ENCODE measurements at places on chromosomes 4 and X.

DNA sequence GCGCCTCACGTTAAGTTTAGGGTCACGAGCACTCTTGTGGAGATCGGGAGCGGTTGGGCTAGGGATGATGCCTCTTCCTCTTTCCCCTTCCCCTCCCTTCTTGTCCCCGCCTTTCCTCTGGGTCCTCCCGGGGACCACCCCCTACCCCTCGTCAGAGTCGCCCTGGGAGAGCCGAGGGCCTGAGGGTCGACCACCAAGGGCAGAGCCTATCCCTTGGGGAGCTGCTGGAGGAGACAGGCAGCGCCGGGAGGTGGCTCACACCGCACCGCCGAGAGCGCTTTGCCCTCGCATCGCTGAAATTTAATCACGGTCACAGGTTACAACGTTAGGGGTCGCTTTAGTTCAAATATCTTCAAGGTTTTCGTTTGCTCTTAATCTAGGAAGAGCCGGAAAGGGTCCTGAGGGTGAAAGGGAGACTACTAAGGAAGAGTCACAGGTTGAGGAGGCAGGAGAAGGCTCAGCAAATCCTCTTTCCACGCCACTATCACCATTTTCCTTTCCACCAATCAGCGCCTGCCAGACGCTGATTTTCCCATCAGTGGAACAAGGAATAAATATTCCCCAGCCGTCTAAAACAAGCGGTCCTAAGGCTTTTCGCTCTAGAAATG, 528 bp upstream of the SNCA start:
- DNase-seq: peak; percentile 56

- no peak for DNase-seq
These were observed 239.4 kb downstream of the LDB2 start for GRCh38 chr4:16659079-16659478.

DNA sequence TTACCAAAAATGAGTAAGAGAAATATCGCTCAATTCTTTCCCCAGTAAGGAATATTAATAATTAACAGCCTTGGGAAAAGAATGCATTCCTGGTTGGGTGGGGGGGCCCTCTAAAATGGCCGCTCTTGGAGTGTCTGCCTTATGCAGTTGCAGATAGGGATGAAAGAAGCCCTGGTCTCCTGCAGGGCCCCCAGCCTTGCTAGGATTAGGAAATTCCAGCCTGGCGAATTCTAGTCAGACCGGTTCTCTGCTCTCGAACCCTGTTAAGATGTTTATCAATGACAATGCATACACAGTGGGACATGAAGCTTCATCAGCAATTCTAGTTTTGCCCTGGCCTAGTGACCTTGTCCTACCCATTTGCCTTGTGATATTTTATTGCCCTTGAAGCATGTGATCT, 1047.7 kb upstream of the GRID2 start:
- DNase-seq: no peak

DNA sequence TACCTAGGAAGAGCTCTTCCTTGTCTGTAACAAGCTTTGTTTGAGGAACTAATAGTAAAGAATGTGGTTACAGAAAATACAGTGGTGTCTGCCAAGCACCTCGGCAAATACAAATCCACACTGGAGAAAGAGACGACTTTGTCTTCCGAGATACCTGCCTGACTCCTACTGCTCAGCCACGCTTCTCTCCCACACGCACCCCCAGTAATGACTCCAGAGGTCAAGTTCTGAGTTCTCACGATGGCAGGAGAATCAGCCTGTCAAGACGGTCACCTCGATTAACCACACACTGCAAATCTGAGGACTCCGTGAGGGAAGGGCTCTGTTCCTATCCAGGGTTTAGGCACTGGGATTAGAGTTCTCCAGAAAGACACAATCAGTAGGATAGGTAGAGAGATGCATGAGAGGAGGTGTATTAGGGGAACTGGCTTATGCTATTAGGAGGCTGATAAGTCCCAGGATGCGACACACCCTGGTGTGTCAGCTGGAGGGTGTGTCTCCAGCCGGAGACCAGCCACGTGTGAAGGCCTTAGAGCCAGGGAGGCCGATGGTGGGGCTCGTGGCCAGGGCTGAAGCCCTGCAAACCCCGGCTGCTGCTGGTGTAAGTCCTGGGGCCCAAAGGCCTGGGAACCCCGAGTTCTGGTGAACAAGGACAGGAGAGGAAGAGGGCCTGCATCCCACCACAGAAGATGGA, 8.4 kb upstream of the TRIML2 start:
- no peak for DNase-seq

DNA sequence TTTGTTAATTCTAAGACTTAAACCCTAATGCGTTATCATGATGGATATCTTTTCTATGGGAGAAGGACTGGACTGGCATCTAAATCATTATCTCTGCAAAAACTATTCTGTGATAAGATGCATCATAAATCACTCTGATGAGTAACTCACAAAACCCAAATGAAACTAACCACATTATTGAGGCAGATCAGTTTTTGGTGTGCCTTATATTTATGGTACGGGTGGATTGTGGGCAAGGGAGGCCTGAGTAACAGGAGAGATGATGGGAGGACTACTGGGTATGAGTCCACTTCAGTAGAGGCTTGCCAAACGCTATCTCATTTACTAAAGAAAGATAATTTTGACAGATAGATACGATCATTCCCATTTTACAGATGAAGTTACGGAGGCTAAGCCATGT, 66.4 kb upstream of the GUCY1A1 start:
- DNase-seq: no peak

DNA sequence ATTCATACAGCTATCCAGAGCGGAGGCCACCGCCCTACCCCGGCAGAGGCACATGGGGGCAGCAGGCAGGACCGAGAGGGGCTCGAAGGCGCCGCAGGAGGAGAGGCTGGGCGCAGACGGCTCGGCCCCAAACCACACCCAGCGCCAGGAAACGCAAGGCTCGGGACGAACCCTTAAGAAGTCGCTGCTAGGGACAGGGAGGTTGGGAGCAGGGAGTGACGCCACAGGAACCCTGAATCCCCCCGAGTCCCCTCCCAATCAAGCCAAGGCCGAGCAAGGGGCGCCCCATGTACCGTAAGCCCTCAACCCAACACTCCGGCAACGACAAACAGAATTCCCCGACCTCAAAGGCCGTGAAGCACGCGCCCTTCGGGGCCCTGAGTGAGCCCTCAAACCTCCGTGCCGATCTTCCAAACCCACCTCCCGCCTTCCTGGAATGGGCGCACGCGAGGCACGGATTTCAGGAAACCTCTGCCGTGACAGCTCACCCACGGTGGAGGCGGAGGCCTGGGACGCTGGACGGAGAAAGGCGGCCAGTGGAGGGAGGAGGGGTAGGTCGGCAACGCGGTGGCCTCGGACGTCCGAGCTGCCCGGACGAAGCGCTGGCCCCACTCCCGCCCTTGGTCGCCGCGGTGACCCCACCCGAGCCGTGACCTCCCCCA, 1.8 kb downstream of the ZFYVE28 start:
- no peak for DNase-seq

- no peak for DNase-seq
These were observed 281.5 kb upstream of the DKK2 start for GRCh38 chr4:107317611-107318010.

GRCh38 chr4:92529510-92529909, 225.7 kb downstream of the GRID2 start:
- DNase-seq: no peak

GRCh38 chrX:123801901-123802300, 58.0 kb upstream of the XIAP start:
- no peak for DNase-seq

- no peak for DNase-seq
These were observed 7.2 kb downstream of the HTR2C start for GRCh38 chrX:114591121-114591520.

DNA sequence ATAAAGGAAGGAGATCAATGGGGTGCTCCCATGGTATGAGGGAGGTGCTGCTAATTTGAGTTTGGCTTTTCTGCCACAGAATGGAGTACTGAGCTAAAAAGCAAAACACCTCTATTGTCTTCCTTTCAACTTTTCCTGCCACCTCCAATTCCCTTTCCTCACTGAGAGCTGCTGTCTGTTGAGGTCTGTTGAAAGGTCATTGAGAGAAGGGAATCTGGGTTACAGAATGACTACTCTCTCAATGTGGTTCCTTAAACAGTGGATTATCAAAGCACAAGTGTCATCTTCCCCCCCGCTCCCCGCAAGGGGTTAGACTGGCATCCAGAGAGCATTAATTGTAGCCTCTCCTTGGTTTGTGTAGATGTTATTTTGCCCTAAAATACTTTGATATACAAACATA, 10.7 kb downstream of the USP9X start:
- DNase-seq: no peak

DNA sequence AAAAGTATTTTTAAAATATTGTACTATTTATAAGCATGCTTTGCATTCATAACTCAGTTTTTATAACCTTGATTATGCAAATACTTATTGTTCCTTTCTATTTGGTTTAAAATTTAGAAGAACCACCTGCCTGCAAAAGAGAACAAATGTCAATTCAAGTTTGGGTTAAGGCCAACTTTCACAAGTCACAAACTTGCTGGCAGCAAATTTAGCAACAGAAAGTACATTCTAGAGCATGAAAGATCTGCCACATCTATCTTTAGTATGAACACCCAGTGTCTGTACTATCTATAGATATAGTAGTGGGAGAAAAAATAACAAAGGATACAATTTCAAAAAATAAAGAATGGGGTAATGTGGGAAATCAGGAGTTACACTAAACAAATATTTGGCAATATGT, 1014.2 kb downstream of the C4orf33 start:
- no peak for DNase-seq

GRCh38 chrX:14496674-14497073, 32.7 kb upstream of the GLRA2 start:
- DNase-seq: no peak

- DNase-seq: no peak
These were observed 180.8 kb upstream of the ANXA3 start for GRCh38 chr4:78370631-78371372.

DNA sequence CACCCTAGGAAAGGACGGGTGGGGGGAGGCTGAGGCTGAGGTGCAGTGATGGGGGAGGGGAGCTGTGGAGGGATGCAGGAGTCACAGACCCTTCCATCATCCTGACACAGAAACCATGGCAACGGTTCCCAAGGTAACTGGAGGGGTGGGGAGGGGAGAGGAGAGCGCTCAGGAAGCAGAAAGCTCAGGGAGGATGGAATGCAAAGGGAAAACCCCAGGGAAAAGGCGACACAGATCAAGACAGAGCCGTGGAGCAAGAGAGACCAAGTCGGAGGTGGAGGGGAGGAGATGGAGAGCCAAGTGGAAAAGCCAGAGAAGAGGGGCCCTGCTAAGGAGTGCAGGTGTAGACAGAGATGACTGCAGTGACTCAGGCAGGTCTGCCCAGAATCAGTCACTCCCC, 14.5 kb downstream of the L1CAM start:
- DNase-seq: no peak

- DNase-seq: no peak
These were observed 1.6 kb downstream of the HTRA3 start for GRCh38 chr4:8270912-8271815.

DNA sequence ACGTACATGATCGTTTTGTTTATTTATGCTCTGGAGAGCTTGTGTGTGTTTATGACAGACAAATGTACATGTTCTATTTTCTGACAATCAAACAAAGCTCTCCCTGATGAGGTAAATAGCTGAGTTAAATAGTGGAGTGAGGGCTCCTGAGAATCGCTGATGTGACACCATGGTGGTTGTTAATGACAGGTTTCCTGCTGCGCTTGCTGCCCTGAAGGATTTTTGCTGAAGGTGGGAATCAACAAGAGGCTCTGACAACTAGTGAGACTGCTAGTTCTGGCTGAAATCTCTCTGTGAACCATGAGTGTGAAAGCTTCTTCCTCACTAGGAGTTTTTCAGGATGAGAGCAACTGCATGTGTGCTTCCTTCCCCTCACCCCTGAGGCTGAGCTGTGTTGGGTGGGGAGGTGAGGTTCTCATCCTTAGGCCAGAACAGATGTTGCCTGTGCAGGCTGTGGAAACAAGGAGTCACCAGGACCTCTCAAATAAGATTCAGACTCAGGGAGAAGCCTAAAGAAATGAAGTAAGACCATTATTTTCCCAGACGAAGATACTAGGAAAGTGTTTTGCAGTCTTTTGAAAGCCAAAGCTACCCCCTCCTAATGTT, 173.4 kb upstream of the JADE1 start:
- no peak for DNase-seq

DNA sequence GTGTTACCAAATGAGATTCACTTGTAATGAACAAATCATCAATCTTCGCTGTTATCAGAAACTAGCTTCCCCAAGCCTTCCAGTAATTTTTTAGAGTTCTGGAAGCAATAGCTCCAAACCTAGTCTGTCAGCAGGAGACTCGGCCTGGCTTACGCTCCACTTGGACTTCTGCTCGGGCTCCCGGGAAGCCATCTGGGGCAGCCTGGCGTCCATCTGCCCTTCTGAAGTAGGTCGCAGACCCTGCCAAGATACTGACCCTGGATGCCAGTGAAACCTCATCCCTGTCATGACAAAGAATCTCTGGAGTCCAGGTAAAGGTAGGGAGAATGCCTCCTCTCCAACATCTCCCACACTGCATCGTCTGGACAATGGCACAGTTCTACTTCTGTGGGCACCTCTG, 493.8 kb upstream of the ZFP42 start:
- no peak for DNase-seq

GRCh38 chr4:31968842-31969241, 1248.7 kb downstream of the PCDH7 start:
- no peak for DNase-seq

DNA sequence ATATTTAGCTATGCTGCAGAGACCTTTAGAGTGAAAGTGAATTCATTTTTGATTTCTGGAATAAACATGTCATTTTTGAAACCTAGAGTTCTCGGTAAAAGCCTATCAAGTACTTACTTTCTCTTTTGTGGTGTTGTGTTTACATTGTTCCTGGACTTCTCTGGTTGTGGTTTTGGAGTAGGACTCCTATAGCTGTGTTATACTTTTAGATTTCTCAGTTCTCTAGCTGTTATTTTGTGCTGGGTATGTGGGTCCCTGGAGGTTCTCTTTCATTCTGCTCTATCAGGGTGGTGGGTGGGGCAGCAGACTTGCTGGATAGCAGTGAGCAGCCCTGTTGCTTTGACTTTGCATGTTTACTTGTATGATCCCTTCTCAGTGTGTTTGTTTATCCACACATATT, 25.6 kb upstream of the MSMO1 start:
- DNase-seq: no peak

GRCh38 chr4:3375688-3376087, 66.1 kb upstream of the HGFAC start:
- DNase-seq: no peak

GRCh38 chr4:85884251-85884650, 409.3 kb downstream of the ARHGAP24 start:
- no peak for DNase-seq

GRCh38 chr4:25580633-25581467, 74.8 kb upstream of the SLC34A2 start:
- DNase-seq: no peak

DNA sequence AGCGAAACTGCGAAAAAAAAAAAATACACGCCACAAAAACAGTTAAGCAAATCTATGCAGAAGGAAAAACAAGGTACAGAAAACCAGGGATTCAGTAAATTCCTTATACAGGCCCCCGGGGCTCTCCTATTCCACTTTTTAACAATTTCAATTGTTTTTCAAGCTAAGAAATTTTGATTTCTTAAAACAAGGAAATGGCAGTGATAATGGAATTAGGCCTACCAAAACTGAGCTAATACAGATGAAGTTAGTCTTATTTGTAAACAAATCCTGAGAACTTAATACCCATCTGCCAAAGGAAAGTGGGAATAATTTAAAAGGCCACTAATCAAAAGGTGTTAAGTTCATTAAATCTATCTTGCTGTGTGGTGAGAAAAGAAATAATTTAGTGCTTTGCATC, 269.3 kb downstream of the CHIC1 start:
- DNase-seq: no peak
